ENCODE measurements at places on chromosomes 2 and 18.
A peak's percentile ranks its signal among the peaks of the same experiment; 100 is the strongest.

DNA sequence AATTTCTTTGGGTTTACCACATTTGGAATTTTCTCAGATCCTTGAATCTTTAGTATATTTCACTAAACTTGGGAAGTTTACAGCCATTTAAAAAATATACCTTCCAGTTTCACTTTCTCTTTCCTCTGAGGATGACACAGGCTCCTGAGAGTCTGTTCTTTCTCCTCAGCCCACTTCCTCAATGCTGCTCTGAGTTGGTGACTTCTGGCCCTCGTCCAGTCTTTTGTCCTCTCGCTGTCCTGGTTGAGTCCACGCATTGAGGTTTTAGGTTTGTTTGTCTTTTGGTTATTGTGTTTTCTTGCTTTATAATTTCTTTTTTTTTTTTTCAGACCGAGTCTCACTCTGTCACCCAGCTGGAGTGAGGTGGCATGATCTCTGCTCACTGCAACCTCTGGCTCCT lies 40.7 kb upstream of the GALR1 start:
- peak; percentile 20 for DNase-seq

DNA sequence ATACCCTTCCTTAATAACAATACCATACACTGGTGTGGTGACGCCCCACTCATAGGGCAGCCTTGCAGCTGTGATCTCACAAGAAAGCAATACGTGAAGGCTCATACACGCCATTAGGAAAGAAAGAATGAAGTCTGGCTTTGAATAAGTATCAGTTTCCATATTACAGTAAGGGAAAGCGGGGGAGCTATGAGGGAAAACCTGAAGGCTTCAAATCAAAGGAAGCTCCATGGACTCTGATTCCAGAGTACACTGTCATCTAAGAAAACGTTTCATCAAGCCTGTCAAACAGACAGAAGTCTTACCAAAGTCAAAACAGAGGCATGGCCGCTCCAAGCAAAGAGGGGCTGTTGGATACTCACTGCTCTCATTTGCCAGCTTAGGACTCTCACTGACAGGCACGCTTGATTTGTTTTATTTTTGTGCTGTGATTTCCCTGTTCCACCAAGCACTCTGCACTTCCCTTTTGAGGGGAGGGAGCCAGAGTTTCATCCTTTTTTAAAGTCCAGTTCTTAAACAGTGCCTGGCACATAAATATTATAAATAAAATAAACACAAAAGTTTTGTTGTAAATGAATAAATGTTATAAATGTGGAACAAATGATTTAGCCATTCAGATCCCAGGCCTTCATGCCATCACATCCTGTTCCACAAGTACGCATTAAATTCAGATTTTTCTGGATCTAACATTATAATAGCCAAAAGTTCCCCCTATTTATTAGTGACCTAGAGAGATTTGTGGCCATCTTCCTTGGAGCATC lies 221.2 kb downstream of the PIEZO2 start:
- DNase-seq, result no peak

DNA sequence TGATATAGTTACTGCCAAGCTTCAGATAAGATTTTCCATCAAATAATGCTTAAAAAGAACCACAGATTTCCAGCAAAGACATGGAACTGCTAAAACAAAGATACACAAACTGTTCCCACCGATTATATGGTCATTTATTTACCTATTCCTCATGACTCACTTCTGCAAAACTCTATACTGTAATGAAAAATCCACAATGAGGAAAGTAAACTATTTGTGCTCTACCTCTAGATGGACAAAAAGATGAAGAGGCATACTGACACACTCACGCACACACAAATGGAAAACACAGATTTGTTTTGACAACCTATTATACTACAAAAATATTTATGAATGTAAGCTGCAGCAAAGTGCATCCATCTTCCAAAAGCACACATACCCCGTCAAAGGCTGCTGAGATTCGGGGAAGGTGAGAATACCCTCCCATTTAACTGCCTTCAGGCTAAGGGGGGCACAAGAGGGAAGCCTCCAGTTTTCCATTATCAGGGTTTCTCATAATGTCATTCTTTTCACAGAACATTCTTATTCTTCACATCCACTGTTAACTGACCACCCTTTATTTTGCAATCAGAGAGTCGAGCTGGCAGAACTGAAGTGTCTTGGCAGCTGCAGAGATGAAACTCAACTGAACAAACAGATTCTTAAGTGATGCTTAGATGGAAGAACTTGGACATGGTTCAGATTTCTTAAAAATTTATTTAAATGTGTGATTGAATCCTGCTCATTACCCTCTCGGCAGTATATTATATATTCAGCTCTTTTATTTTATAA lies 115.9 kb upstream of the TANK start:
- no peak for DNase-seq

DNA sequence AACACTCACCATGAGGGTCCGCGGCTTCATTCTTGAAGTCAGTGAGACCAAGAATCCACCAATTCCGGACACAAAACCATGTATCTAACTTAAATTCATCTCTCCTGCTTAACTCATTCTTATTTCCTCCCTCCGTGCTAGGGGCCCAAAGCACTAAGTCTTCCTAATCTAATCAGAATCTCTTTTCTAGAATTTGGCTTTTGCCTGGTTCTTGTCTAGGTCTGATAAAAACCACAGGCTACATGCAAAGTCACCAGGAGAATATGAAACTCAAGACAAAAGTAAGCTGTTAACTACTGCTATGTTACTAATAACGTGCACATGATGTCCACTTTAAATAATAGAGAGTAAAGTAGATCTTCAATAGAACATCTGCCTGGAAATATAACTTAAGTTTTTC lies 69.9 kb downstream of the TRIP12 start:
- no peak for DNase-seq

- DNase-seq, result no peak
These were observed 25.4 kb upstream of the GLI2 start for GRCh38 chr2:120710256-120710655.

- DNase-seq, result no peak
These were observed 70.9 kb upstream of the SPTBN1 start for GRCh38 chr2:54385271-54385670.

DNA sequence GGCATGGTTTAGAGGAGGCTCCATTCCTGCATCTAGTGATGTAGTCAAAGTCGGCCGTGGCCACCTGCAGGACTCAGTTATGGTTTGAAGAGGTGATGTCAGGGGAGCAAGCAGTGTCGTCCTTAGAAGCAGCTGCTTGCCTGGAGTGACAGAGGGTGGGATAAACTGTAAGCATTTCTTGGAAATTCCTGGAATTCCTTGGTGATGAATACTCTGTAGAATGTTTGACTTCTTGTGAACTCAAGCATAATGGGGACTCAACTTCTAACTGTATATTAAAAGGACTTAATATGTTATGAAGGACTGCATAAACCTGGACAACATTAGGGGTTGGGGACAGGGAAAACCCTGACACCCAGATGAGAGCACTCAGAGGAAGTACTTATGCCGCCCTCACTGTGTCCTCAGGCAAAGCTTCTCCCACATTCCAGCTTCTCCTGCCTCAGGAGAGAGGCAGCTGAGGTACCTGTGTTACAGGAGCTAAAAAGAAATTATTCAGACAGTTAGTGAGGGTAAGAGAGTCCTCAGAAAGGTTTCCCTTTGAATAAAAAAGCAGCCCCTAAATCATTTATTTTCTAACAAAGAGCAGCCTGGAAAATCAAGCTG lies 459.9 kb upstream of the CELF4 start:
- no peak for DNase-seq

DNA sequence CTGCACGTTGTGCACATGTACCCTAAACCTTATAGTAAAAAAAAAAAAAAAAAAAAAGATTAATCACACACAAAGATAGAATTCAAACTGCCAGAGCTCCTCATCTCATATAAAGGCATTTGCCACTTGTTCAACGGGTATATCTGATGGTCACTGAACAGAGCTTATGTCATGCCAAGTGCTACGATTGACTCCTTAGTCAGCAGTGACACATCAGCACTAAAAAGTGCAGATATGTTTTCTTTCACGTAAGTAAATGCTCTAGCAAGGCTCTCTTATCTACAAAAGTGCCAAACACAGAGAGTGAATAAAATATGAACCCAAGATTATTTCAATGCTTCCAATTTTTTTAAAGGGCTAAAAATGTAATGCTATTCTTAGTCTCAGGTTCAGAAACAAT lies 1.1 kb downstream of the LMAN1 start:
- DNase-seq, result no peak

GRCh38 chr2:151860210-151860609 lies 32.0 kb upstream of the ARL5A start:
- no peak for DNase-seq

Measured in stimulated activated CD4-positive, alpha-beta T cell treated with anti-CD3 and anti-CD28 coated beads, Interleukin-2, amount 100 ng/mL, for 24 hours (primary cell).